ENCODE measurements at places on chromosomes 11 and 22.

DNA sequence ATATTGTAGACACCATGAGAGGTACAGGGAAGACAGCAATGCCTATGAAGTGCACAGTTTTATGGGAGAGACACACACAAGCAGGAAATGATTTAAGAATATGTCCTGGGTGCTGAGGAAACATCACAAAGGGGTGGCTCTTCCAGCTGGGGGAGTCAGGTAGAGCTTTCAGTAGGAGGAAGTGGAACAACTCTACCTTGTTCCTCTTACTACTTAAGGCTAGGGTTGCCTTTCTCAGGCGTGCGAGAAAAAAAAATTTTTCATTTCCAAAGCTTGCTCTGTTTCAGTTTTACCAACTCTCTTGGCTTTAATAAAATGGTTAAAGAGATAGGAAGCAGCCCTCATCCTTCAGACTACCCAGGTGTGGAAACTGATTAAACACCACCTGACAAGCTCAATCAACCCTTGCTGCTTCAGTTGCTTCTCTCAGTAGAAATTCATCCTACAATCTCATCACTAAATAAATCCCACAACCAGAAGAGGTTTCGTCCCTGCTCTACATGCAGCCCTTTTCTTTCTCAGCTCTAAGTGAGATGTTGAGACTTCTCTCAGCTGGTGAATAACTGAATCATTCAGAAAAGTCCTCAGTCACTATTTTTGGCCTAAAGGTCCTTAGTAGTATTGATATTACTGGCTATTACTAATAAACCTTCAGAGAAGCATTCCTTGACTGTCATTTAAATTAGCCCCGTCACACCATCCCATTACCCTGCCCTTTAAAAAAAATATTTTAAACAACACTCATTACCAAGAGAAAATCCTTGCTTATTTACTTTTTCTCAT, 5.9 kb downstream of the ABTB2 start:
- DNase-seq: no peak

- no peak for DNase-seq
These were observed 23.2 kb downstream of the COMMD9 start for GRCh38 chr11:36265793-36266628.

DNA sequence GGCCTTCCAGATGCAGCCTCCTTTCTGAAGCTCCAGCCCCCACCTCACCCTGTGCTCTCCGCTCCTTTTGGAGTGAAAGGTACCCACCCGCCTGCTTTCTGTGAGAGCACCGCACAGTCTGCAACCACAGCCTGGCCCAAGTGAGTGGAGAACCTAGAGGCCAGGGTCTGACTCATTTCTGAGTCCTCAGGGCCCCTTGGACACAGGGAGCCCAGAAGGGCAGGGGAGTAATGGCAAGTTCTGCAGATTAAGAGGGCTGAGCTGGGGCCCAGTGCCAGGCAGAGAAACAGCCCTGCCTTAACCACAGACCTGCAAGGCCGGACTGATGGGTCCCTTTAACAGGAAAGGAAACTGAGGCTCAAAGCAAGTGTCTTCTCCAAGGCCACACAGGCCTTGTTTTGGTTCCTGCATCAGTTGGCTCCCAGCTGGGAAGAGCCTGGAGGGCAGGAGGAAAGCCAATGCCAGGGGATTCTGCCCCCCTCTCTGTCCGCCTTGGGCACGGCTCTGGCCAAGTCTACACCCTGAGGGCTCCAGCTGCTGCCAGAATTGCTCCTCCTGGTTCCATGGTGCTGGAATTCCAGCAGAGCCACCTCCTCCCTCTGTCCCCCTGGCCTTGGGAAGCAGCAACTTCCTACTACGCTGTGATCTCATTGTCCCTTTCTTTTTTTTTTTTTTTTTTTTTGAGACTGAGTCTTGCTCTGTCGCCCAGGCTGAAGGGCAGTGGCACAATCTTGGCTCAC, 55.1 kb downstream of the CYTH4 start:
- DNase-seq: peak; percentile 87

DNA sequence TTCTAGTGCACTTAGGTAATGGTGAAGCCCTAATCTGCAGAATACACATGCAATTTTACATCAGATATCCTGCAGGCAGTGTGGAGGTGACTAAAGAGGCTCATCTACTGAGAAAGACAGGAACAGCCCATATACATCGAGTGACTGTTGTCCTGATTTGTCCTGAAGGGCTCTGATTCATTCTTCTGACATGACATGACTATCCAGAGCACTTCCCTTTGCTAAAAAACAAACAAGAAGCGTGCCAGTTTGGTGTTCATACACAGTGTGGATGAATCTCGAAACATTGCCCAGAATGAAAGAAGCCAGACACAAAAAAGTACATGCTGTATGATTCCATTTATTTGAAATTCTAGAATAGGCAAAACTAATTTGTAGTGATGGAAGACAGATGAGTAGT, 48.0 kb upstream of the AMPD3 start:
- peak; percentile 87 for DNase-seq

DNA sequence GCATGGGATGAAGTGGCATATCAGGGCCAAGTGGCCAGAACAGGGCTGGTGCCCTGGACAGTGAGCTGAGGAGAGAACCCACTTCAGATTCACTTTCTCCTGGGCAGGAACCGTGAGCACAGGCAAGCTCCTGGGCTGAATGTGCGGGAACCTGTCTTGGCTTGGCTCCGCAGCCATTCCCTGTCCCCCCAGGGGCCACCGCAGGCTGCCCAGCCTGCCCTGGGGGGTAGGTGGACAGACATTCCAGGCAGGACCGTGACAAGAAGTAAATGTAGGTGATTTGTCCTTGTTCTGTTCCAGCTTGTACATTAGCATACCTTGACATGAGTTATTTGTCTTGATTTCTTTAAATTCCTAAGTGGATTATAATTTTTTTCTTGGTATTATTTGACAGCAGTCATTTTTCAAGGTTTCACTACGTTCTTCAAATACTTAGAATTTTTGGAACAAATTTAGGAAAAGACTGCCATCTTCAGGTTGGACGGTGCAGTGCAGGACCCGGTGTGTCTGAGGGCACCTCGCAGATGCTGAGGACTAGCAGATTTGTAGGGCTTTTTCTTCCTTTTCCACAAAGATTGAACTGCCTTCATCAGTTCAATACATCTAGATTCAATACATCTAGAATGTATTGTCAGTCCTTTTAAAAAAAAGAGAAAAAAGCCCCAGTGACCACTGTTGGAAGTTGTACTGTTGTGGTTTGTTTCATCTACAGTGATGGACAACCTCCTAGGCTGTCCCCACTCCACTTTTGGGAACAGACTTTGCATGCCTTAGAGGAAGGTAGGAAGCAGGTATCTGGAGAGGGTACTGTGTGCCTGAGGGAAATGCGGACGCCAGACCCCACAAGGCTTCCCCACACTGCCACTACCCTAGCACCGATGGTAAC, 115.1 kb upstream of the RASSF10 start:
- DNase-seq: peak; percentile 39

GRCh38 chr22:44024288-44024921, at the start of gene PARVB:
TSS of gene PARVB (plus strand) at chr22:44024302. CDS start at chr22:44024340, 38 bp downstream.
- DNase-seq: peak; percentile 29

DNA sequence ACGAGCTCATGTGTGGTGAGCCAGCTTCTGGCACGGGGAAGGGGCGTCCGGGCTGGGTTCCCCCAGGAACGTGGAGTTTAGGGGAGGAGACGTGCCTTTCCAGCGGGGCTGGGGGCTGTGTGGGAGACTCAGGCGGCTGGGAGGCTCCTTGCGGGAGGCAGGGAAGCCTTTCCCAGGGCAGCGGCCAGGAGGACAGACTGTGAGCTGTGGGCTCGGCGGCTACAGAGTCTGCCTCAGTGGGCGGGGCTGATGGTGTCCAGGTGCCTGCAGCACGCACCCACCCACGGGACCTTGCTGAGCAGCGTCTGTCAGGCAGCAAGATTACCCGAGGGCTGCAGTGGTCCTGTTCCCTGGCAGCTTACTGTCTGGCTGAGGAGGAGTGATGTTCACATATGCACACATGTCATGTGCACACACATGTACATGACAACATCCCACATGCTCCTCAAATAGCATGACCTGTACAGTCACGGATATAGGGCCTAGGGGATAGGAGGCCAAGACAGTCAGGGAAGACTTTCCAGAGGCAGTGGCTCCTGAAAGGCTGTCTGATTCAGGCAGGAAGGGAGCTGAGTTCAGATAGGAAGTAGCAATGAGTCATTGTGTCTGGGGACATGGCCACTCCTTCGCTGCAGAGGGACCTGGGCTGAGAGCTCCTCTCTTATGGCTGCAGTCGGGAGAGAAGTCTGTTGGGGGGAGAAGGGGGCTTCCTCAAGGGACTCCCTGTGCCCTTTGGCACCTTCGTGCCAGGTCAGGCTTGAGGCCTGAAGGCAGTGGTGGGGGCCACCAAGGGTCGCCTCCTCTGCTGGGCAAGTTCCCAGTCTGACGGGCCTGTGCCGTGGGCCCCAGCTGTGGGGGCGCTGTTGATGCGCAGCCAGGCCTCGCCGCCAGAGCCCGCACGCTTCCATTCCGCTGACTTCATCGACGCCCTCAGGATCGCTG, 23.3 kb upstream of the PPP6R3 start:
- peak; percentile 62 for DNase-seq

DNA sequence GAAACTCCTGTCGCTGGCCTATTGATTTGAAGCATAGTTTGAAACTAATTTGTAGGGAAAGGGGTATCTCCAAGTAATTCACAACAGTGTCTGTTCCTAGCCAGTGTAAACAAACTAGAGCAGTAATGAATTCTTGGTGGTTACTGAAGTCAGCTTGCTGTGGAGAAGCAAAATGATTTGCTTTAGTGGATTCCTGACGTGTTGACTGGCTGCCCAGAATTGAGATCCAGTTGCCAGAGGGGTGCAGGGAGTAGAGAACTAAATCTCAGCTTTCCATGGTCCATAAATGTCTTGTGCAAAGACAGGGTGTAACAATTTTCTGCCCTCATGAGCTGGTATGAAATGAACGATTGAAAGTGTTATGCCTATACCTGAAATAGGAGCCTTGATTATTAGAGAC, 382.5 kb upstream of the KIRREL3 start:
- no peak for DNase-seq

- DNase-seq: no peak
These were observed 15.9 kb downstream of the PTDSS2 start for GRCh38 chr11:465896-466530.

DNA sequence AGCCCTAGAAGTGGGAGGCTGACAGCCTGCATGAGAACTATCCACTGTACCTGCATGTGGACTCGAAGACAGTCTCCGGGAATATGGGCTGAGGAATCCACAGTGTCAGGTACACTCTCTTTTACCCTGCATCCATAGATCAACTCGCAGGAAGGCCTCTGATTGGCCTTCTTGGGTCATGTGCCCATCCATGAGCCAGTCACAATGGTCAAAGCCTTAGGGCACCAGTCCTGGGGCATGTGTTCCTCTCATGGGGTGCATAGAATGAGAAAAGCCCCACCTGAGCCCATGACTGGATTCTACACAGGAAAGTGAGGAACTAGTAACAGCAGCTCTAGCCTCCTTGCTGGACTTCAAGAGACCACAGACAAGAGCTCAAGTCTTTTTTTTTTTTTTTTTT, 10.6 kb downstream of the ART1 start:
- no peak for DNase-seq

- DNase-seq: no peak
These were observed 16.6 kb downstream of the PIH1D2 start for GRCh38 chr11:112057170-112057569.

- no peak for DNase-seq
These were observed 10.6 kb downstream of the LIMK2 start for GRCh38 chr22:31222736-31223135.

DNA sequence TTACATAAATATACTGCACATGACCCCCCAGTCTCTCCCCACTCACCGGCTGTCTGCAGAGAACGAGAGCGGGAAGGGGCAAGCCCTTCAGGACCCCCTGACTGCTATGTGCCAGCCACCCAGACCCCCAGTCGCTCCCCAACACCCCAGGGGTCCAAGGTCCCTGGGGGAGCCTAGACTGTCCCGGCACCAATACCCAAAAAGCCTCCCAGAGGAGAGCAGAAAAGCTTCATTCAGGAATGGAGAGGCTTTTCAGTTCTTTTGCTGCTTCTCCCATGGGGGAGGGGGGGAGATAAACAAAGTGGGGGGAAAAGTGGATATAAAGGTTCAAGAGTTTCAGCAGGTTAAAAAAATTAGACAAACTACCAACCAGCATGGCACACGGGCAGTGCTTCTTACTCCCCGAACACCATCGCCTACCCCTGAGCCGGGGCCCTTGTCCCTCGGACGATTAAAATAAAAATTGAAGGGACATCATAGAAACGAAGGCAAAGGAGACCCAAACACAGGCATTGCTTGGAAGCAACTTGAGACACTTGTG, 1.3 kb downstream of the CSNK1E start:
- DNase-seq: peak; percentile 17

GRCh38 chr11:110501428-110501827, 71.7 kb downstream of the FDX1 start:
- DNase-seq: no peak

DNA sequence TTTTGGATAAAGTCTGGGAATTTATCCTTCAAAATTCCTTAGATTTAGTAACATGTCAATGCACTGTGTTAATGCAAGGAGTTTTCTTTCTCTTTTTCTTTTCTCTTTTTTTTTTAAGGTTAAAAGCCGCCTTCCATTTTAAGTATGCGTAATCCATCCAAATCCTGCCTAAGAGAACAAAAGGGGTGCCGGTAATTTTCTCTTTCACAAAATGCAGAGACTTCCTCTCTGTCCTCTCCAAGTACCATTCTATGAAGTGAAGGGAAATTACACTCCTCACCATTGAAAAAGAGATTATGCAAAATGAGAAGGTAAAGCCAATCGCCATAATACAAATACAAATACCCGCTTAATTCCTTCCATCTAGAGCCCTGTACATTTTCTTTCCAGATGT, 273.8 kb downstream of the BLID start:
- no peak for DNase-seq

DNA sequence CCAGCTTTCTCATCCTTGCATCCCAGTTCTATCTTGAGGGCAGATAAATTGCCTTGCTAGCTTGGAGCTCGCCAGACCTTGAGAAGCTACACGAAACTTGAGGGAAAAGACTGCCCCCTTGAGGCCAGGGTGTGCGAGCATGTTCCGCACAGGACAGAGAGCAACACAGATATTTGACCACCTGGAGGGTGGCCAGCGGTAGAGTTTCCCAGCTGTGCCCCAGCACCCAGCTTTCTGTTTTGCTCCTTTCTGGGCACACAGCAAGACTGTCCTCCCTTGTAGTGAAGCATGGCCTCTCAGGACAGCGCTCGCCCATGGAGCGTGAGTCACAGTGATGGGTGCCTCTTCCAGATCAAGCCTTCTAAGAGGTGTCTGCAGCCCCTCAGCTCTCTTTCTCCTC, 23.5 kb downstream of the SPATA19 start:
- DNase-seq: no peak

GRCh38 chr11:126547691-126548090, 192.2 kb downstream of the ST3GAL4 start:
- DNase-seq: peak; percentile 82

DNA sequence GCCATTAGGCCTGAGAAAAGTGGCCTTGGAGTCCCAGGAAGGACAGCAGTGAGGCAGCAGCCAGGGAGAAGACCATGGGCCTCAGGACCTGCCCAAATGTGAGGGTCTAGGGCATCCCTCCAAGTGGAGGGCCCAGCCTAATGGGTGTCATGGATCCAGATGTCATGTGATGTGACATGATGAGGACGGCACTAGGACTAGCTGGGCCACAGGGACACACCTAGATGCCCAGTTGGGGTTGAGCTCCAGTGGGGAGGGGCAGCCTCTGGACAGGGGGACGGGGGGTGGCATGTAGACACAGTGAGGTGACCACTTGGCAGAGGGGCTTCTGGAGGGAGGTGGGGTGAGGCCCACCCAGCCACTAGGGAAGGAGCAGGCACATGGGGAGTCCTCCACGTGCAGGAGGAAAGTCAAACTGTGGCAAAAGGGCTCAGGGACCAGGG, 5.4 kb downstream of the SCARF2 start:
- no peak for DNase-seq

All from RPMI7951 (cell line).